ENCODE measurements at places on chromosomes 12 and 14.

- DNase-seq = no peak
These were observed 183.8 kb upstream of the HIF1A start for GRCh38 chr14:61511558-61511948.

GRCh38 chr14:64719601-64720000 is 15.4 kb downstream of the PLEKHG3 start:
- no peak for DNase-seq

GRCh38 chr12:2023365-2023764 is 19.1 kb upstream of the DCP1B start:
- DNase-seq = no peak

- no peak for DNase-seq
These were observed 64.6 kb downstream of the SOX5 start for GRCh38 chr12:23884909-23885308.

GRCh38 chr14:76863724-76864407 is 37.7 kb downstream of the LRRC74A start:
- DNase-seq = no peak

DNA sequence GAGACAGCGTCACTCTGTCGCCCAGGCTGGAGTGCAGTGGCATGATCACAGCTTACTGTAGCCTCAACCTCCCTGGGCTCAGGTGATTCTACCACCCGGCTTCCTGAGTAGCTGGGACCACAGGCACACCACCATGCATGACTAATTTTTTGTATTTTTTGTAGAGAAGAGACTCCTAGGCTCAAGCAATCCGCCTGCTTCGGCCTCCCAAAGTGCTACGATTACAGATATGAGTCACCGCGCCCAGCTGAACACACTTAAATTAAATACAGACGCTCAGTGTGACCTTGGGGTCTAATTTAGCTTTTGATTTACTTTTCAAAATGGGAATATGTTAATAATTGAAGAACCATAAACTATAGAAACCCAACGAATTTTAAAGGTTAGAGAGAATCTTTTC is 77.2 kb downstream of the C2CD5 start:
- no peak for DNase-seq

DNA sequence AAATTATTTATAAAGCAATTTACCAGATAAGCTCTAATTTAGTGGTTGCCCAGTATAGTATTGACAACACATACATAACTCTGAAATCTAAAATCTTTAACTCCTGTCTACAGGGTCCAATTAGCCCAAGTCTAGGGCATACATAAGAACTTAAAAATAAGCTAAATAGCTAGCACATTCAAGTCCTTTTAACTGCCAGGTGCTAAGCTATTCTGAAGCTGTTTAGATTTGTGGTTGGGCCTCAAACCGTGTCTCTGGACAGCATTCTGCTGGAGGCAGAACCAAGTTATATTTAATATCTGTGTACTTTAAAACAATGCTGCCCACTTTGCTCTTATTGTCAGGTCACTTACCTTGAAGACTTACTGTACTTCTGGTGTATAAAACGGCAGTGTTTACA is 19.0 kb downstream of the RPS6KA5 start:
- no peak for DNase-seq

- DNase-seq = no peak
These were observed 1036.1 kb upstream of the TMEM132C start for GRCh38 chr12:127230843-127231260.

DNA sequence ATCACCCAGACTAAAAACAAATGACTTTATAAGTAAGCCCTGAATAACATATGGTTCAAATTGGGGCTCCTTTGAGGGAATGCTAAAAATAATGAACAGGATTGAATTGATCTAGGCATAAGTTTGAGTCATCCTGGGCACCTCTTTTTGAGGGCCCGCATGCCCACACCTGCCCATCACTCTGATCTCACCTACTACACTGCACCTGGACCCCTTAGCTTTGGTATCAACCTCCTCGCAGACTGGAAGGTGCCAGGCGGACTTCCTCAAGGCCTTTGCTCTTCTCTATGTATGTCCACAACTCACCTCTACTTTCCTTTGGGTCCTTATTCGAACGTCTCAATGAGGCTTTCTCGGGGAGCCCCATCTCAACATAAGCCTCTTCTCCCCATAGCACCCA is 17.2 kb downstream of the NTN4 start:
- DNase-seq = no peak

DNA sequence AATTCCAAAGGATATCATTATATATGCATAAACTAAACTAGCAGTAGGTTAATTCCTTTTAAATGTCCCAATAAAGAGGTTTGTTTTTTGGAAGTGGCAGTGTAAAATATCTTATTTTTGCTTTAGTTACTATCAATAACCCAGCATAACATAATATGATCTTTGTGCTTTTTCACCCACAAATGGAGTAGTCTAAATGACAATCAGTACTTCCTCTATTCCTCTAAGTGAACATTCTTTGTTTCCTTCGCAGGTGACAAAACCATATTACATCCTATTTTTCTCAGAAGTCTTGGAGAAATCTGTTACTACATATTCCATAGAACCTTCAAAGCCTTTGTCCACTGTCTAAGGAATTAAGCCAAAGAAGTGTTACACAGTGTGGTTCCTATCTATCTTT is 62.5 kb downstream of the MED13L start:
- DNase-seq = no peak

- no peak for DNase-seq
These were observed 361.3 kb upstream of the TMTC1 start for GRCh38 chr12:30144777-30145683.

DNA sequence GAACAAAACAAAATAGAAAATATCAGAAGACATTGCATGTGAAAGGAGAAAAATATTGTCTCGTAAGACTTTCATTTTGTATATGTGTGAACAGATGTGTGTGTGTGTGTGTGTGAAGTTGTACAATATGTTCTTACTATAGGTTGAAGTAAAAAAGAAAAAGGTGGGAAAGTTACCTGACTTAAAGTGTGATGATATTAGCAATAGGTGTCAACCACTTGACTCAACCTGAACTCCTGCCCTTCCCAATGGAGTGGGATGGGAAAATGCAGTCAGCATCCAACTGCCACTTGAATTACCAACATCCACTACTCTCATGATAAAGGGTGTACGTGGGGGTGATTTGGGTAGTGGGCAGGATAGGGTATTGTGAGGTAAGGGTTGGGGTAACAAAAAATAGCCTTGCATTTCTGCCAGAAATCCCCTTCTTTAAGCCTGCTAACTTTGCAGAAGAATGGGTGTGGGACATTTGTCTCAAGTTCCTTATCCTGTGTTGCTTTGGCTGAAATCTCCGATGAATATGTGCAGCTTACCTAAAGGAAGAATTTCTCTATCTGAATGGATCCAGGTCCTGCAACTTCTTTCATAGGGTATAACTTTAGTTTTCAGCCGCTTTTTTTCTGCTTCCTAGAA is 181.6 kb downstream of the CHST11 start:
- DNase-seq = no peak

DNA sequence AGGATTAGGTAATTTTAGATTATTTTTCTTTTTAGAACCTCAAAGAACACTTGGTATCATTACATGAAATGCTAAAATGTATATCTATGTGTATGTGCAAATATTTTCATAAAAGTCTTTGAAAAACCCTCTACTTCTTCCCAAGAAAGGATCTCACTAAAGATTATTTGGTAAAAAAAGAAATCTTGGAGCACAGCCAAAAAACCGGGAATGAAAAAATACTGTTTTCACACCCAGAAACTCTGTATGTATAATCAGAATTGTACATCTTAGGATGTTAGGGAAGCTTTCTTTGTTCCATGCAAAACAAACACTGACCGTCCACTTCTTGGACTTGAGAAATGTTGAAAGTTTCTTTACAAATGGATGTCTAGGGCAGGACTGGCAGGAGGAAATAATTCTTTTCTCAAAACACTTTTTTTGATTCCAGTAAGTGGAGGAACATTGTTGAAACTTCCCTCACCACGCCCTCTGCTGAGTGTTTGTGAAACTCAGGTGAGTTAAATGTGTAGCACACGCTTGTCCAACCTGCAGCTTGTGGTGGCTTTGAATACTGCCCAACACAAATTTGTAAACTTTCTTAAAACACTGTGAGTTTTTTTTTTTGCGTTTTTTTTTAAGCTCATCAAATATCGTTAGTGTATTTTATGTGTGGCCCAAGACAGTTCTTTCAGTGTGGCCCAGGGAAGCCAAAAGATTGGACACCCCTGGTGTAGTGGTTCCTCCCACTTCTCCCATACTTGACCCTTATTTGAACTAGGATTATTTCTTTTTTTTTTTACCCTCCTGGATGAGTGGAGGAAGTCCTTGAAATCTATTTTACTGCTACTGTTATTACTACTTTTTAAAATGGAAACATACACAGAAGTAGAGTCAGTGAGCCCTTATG is 26.6 kb downstream of the FBXO34 start:
- DNase-seq = no peak

- DNase-seq = no peak
These were observed 127.7 kb downstream of the KIF26A start for GRCh38 chr14:104265918-104266630.

- DNase-seq = no peak
These were observed 32.7 kb downstream of the CACNA2D4 start for GRCh38 chr12:1885599-1886245.

GRCh38 chr12:3311027-3311402 is 180.0 kb upstream of the PRMT8 start:
- no peak for DNase-seq

- no peak for DNase-seq
These were observed 88.3 kb downstream of the IRF2BPL start for GRCh38 chr14:76940021-76940760.

DNA sequence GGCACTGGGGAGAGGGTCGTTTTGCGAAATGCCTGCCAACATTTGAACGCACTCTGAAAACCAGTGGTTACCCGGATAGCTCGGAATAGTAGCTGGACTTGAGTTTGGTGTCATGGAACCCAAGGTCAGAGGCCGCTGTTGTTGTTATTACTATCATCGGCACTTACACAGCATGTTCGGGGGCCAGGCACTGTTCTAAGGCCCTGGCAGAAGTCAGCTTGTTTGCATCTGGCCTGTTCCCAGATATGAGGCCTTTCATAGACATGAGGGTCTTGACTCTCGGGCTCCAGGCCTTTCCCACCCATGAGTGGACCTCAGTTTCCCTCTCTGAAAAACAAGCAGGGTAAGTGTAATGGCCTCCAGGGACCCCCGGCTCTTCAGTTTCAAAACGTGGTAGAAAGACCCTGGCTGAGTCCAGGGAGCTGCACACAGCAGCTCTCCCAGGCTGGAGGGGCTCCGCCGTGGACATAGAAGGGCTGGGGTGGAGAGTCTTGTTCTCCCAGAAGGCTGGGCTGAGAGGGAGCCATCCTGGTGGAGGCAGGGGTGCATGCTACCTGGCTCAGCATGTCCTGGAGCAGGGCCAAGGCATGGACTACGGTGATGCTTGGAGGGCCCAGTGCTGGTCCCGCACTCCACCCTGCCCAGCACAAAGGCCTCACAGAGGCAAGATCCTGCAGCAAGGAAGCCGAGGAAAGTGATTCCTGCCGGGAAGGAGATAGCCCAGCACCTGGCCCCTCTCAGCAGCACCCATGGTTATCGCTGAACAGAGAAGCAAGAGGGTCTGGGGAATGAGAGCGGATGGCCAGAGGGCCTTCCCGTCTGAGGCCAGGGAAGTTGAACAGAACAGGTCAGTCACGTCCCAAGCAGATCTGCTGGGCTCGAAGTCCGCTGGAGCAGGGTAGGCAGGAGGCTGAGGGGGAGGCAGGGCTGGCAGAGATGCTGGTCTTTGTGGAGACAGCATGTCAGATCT is 63.5 kb upstream of the C14orf180 start:
- no peak for DNase-seq

DNA sequence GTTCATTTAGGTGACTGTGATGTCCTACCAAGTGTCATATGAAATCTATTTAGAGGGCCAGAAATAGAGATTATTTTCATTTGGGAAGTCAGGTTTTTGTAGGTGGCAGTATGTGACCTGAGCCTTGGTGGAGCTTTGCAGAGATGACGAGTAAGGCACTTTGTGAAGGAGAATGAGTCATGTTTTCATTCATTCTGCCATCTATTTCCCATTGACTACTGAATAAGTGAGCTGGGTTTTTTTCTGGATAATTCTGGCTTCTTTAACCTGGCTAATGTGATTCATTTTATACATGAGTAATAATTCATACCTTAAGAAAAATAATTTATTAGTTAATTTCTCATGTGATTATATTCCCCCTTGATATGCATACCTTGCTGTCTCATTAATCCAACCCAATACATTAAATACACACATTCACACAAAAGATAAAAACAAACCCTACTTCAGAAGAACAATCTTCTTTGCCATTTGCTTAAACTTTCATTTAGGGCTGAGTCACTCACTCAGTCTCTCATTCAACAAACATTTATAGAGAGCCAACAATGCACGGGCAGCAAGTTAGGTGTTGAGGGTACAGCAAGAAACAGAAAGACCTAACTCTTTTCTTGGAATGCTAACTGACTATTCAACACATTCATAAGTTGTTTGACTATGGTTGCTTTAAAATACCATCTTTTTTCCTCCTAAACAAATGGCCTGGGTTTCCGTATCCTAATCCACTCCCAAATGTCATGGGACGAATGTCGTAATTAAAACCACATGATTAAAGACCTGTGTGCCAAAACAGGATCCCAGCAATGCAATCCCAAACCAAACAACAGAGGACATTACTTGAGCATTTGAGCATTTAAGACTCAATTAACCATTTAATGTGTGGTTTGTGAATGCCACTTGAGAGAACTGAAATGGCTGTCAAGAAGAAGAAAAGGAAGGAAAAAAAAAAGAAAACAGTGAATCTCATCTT is 78.0 kb downstream of the KITLG start:
- no peak for DNase-seq

DNA sequence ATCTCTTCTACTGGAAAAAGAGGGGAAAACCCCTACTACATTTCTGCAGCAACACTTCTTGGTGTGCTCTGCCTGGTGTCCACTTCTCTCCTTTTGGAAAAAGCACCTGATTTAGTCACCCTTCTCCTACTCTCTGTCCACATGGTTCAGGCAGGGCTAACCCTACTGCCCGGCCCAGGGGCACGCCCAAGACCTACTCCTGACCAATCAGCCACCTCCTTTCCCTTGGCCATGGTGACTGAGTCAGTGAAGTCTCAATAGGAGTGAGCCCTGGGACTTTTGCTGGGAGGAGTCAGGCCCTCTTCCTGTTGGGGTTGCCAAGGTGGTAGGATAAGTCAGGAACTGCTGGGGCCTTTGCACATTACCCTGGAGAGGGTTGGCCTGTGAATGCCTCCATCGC is 52.5 kb upstream of the MYL2 start:
- DNase-seq = no peak

DNA sequence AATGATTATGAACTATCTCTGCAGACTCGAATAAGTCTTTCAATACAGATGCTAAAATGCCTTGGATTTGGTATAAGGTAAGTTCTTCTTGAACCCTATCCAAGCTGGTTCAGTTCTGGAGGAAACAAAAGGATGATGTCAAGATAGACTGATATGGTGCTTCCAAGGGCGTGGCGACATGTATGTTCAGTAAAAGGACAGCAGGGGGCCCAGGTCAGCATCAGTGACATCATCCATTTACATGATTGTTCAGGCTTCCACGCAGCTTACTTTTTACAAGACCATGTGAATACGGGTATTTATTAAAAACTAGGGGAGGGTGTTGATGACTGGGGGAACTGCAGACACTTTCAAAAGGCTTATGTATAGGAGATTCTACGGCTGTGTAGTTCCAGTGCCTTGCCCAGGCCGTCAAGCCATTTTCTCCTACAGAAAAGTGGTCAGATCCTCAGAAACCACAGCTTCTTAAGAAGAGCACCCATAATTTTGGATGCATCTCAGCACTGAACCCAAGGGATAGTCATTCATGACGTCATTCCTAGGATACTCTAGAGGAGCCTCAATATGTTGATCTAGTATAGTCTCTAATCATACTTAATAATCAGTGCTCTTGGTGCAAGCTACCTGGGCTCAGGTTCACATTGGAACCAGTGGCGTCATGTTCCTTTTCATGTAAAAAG is 527.7 kb downstream of the FUT8 start:
- no peak for DNase-seq

Data from stimulated activated CD8-positive, alpha-beta memory T cell treated with anti-CD3 and anti-CD28 coated beads, Interleukin-4, amount 100 ng/mL, for 4 hours (primary cell).